ENCODE measurements at places on chromosomes 6 and 20.

DNA sequence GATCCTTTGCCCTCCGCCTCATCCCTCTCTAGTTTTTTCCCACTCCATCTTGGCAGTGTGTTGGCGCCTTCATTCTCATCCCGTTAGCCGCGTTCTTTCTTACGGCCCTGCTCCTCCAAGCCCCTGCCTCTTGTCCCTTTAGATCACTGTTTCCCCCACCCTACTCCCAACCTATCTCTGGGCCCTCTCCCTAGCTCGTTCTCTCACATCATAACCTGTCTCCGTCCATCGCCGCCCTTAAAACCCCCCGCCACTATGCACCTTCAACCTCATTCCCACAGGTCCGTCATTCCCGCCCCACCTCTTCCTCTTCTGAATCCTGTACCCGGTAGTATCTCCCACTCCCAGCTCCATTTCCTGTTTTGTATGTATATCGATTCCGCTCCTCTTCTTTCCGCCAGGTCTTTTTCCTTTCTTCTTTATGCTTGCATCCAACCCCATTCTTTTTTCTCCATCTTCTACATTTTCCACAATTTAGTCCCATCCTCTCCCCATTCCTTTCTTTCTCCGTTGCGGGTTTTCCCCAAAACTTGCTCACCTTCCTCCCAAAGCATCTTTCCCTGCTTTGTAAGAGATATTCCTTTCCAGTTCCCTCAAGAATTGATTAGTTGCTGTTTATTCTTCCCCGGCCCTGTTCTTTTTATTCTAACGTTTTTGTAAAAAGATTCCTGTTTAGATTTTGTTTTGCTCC lies 671 bp downstream of the EFHC1 start:
- no peak for DNase-seq

DNA sequence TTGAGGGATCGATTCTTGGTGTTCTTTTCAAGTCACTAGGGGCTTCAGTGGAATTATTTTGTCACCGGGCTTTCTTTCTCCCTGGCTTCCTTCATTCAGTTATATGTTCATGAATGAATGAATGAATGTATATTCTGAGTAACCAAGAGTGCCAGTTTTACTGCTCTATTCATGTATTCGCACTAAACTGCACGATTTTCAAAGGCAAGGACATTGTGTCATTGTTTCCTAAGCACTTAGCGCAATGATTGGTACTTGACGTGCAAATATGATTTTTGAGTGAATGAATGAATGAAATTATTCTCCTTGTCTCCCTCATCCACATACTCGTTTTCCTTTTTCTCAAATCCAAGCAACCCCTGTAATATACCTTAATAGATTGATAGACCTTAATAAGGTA lies 822 bp downstream of the AFG1L start:
- no peak for DNase-seq

DNA sequence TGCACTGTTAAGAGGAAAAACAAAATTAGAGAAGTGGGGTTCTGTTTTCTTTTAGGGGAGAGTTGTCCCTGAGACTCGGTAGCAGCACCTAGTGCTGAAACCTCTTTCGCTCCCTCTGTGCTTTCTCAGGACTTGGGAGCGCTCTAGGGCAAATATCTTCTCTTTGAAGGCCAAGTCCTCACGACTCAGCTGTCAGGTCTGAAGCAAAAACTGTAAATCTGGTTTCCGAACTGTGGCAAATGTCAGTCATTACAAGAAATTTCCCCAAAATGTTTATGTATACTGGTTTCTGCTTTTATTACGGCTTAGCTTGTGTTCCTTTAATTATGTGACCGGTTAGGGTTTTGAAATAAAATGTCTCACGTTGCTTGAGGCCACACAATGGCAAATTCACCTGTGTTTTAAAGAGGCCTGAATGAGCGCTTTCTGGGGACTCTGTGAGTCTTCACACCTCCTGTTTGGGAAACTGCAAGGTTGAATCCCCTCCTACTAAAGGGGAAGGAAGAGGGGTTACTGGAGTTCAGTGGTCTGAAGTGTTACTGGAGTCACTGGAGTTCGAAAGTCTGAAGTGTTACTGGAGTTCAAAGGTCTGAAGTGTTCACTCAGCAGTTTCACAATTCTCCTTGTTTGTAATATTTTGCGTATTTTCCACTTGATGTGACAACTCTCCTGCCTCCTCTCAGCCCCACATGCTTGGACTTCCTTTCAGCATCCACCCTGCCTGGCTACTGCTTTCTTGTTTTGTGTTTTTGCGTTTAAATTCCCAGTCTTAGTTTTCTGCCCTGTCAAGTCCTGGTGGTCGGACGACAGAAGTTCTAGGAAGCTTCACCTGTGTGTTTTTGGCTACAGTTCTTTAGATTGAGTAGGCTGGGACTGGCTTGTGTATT lies 1.6 kb downstream of the SMPDL3A start:
- no peak for DNase-seq

- no peak for DNase-seq
Observed at GRCh38 chr20:9210356-9210755, 141.5 kb downstream of the PLCB4 start.
